AG04449 (cell line): ENCODE measurements at places on chromosomes 4 and X.

DNA sequence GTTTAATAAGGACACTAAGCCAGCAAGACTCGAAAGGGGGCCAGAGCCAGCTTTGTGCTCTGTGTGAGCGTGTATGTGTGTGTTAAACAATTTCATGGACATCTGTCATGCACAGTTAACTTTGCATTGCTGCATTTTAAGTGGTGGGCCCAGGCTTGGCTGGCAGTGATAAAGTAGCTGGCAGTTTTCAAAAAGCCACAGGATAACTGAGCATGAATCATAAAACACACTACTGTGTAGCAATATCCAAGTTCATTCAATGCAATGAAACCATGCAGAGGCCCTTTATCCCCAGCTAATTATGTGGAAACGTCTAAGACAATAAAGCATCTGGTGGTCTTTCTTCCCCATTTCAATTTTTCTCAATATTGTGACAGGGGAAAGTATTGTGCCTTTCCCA is 132.9 kb downstream of the NKX6-1 start:
- no peak for DNase-seq

DNA sequence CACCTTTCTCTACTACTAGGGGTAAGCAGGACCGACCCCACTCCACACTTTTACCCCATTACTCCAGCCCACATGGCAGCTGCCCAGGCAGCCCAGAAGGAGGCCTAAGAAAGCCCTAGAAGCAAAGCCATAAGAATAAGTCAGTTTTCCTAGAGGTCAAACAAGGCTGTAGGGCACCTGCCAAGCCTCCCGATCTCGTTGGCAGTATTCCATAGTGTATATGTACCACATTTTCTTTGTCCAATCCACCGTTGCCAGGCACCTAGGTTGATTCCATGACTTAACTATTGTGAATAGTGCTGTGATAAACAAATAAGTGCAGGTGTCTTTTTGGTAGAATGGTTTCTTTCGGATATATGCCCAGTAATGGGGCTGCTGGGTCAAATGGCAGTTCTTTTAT is 54.2 kb downstream of the RHOXF2B start:
- no peak for DNase-seq

DNA sequence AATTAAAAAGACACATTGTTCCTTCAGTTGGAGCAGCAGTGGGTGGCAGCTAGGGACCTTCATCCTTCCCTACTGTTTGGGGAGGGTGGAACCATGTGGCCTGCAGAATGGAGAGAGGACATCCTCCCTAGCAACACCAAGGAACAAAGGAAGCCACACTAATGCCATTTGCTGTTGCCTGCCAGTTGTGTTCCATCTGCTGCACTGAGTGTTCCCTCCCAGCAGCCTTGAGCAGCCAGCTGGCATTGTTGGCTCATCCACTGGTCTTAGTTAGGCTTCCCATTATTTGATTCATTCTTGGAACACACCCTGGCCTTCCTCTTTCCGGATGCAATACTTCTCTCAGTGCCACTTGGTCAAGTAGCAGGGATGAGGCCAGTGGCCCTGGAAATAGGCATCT is 25.0 kb upstream of the HMGB3 start:
- DNase-seq: no peak

- DNase-seq: no peak
Observed at GRCh38 chr4:189265515-189265914, 675.2 kb upstream of the FRG1 start.

DNA sequence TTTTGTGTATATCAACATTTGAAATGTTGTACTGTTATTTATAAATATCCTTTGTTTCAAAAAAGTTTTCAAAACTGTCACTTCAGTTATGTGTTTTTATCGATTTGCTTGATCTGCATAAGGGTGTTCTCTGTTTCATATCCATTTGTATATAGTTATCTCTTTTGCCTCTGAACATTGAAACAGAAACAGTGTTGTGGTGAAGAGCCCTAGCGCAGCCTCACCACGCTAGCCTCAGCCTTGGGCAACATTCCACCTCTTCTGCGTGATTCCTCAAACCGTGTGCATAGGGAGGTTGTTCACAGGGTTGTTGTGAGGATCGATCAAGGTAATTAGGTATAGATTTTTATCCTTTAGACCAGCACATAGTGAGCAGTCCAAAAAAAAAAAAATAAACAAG is 287.0 kb upstream of the GALNT7 start:
- DNase-seq: no peak
